ENCODE measurements at places on chromosomes 3 and 15.

- no peak for DNase-seq
Measured at GRCh38 chr3:8824238-8824637, 54.8 kb upstream of the OXTR start.

GRCh38 chr3:174158674-174159073 is 700.5 kb upstream of the NAALADL2 start:
- DNase-seq = no peak

- no peak for DNase-seq
Measured at GRCh38 chr3:141260630-141260927, 29.0 kb downstream of the PXYLP1 start.

DNA sequence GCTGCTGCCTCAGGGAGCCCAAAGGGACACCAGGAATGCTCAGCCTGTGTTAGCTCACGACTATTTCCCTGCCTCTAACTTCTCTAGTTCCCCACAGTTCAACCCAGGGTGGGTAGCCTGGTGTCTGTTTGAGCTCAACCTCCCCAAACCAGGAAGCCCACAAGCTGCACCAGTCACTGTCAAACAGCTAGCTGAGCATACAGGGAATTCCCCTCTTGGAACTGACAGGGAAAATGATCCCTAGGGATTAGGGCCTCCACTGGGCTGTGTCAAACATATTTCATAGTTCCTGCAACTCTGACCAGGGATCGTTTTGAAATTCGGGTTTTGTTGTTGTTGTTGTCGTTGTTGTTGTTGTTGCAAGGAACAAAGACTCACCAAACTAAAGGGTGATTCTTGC is 147.1 kb upstream of the ICE2 start:
- no peak for DNase-seq

DNA sequence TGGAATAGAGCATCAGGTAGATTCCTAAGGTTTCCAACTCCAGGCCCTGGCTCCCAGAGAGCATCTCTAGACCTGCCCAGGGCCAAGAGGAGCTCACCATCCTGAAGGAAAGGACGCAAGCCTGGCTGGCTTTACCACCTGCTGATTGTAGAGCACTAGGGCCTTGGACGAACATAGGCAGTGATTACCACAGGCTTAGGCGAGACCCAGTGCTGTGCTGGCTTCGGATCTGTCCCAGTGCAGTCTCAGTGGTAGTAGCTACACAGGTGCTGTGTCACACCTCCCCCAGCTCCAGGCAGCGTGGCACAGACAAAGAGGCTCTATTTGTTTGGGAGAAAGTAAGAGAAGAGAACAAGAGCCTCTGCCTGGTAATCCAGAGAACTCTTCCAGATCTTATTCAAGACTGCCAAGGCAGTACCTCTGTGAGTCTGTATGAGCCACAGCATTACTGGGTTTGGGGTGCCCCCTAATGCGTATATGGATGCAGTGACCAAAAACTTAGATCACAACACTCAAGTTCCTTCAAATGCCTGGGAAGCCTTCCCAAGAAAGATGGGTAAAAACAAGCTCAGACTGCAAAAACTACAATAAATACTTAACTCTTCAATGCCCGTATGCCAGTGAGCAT is 25.4 kb downstream of the ISG20 start:
- DNase-seq = peak; percentile 75

DNA sequence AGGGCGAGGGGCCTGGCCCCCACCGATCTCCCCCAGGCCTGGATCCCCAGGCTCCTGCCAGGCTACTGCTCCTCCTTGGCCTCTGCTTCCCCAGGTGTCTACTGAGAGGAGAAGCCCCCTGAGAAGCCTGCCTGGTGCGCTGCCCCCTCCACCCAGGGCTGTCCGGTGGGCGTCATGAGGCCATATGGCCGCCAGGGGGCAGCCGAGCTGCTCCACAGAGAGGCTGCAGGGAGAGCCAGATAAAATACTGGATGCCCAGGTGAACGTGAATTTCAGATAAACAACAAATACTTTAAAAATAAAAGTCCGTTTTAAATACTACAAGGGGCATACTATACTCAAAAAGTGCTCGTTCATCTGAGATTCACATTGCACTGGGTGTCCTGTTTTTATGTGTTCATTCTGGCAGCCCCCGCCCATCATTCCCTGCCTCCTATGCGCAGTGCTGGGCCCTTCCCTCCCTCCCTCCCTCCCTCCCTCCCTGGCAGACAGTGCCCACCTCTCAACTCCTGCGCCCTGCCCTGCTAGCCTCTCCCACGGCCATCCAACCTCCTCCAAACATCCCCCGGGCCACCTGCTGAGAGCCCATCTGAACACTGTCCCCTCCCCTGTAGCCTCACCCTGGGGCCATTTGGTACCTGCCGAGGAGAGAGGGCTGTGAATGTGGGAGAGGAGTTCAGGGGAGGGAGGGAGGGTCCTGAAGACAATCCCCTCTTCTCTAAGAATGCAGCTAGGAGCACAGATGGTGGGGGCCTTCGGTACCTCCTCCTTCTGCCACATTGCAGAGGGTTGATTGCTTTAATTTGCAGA is 29.6 kb downstream of the PSTPIP1 start:
- DNase-seq = peak; percentile 81

DNA sequence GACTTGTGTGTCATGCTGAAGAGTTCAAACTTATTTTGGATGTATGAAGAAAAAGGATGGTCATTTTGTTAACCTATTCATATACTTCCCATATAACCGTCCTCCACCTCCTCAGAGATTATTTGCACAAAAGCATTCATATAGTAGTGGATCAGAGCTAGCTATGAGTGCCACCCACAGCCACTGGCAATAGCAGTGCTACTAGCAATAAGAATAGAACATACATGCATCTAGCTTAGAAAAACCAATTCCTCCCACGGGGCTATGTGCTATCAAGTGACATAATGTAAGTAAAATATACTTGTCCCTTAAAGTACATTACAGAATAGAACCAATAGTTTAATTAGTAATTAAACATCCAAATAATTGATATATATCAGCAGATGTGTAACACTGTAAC is 10.3 kb upstream of the ZBED2 start:
- DNase-seq = no peak

DNA sequence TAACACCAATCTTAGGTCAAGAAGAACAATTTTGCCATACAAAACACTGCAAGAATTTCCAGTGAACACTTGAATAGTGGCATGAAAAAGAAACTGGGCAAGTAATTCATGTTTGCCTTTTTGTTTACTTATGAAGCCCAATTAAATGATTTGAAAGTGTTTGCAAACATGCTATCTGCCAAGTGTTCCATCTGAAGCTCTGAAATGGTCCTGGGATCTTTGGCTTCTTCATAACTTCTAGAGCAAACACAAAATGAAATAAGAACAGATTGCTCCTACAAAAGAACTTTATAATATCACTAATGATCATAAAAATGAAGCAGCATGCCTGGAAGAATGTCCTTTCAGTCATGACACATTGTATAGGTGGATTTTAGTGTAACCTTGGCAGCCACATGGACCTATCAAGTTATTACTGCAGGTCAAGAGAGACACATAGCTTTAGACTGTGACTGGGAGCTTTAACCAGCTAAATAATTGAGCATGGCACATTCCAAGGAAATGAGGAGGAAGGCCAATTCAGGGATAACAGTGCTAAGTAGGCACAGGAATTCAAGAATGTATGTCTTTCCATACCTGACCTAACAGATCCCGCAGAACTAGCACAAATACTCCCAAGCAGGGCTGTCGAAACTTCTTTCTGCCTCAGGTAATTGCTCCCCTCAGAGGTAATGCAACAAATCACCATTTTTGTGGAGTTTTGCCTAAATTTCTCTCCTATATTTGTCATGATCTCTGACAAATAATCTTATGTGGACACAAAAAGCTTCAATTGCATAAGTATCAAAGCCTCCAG is 144.6 kb downstream of the DUT start:
- no peak for DNase-seq

GRCh38 chr3:106473576-106474475 is 605.0 kb upstream of the CBLB start:
- DNase-seq = peak; percentile 2

GRCh38 chr3:112012205-112012992 is 13.7 kb downstream of the TAGLN3 start:
- no peak for DNase-seq

- no peak for DNase-seq
Measured at GRCh38 chr3:18234717-18235335, 190.3 kb downstream of the SATB1 start.

- no peak for DNase-seq
Measured at GRCh38 chr15:61282661-61283060, 53.6 kb upstream of the RORA start.

DNA sequence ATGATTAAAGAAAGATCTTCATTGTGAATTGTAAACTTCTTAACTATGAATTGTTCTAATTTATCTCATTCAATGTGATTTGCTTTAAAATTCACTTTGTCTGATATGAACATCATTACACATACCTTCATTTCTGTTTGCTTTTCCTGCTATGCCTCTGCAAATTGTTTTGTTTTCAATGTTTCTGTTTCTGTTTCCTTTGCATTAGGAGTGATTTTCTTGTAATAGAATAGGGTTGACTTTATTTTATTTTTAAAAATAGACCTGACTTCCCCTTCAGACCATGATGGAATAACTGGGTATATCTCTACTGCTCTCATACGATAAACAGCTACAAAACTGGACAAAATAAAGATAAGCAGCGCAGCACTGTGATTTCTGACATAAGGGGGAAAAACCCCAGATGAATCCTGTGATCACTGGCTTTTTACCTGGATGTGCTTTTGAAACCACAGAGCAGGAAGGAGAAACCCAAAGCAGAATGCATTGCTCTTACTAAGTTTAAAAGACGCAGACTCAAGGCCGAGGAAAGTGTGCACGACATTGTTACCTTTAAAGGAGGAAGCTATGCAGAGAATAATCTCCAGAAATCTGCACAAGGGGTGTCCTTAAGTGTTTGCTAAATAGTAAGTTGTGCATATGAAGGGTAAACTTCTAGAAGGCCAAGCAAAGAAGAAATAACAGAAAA is 420.2 kb downstream of the TBC1D5 start:
- DNase-seq = peak; percentile 4

DNA sequence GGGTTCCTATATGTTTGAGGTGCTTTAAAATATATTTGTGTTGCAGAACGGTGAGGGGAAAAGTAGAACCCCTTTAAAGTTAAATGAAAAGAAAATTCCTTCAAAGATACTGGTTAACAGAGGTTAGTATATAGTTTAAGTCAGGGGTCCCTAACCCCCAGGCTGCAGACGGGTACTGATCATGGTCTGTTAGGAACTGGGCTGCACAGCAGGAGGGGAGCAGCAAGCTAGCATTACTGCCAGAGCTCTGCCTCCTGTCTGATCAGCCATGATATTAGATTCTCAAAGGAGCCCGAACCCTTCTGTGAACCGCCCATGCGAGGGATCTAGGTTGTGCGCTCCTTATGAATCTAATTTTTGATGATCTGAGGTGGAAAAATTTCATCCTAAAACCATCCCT is 37.5 kb upstream of the RFX7 start:
- DNase-seq = no peak

DNA sequence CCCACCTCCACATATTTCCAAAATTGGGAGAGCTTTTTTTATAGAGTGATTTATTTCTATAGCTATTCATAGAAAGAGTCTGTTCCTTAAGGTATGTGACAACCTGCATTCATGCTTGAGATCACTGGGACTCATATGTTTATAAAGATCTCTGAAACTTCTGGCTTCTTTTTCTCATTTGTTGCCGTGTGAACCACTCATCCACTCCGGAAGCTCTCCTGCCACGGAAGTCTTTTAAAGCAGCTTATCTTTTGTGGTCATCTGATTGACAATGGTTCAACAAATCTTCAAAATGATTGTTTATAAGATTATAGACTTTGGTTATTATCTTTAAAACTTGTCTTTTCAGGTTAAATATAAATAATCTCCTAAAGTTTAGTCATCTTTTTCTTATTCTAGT is 260.5 kb downstream of the C3orf38 start:
- DNase-seq = no peak

DNA sequence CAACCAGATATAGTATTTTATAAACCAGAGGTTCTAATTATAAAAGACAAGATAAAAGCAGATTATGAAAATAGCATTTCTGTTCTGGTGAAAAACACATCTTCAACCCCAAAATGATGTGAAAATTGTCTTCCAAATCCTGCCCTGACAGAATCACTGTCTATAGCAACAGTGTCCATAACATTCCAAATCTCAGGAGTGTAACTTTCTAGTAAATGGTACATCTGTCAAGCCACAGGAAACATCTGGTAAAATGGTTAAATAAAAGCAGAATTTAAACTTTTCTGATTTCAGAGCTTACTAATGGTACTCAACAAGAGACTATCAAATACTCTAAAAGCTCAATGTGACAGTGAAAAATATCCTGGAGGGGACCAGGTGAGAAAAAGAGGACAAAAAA is 60.5 kb downstream of the VGLL4 start:
- DNase-seq = no peak

- DNase-seq = no peak
Measured at GRCh38 chr3:53478921-53479664, 15.3 kb upstream of the CACNA1D start.

DNA sequence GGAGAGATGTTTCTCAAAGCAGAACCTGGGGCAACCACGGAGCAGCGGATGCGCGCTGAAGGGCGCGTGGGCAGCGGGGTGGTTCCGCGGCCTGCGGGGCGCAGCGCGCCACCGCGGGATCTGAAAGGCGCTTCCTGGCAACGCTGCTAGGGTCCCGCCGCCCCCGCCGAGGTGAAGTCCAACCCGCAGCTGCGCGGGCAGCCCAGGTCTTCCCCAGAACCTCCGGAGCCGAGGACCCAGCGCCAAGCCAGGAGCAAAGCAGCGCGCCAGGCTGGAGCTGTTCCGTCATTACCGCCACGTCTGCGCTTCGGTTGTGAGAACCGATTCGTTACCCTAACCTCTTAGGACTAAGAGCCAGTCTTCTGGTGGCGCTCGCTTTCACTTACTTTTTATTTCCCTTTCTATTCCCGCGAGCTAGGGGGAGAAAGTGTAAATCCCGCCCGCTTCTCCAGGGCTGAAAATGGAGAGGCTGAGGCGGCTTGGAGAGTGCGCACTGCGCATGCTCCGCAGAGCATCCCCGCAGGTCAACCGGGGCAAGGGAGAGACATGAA is 3.2 kb upstream of the GABRG3 start:
- no peak for DNase-seq

GRCh38 chr15:41813426-41813825 is 14.5 kb upstream of the JMJD7 start:
- DNase-seq = no peak

DNA sequence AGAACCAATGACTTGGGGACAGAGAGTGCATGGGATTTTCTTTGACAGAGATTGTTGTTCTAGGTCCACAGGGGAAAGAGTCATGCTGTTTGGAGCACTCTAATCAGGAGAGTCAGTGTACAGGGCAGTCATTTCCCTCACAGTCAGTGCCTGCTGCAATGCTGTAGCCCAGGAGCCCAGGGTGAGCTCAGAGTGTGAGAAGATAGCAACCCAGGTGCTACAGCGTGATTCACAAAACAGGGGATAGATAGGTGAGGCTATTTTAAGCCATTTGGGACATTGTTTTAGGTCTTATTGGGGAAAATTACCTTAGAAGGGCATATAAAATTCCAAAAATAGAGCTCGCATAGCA is 37.3 kb downstream of the LNP1 start:
- DNase-seq = no peak

Measured in activated CD8-positive, alpha-beta T cell treated with anti-CD3 and anti-CD28 coated beads for 36 hours (primary cell).